Fibroblast of skin of back (primary cell): ENCODE measurements at places on chromosomes 12 and 14.
A peak's percentile ranks its signal among the peaks of the same experiment; 100 is the strongest.

DNA sequence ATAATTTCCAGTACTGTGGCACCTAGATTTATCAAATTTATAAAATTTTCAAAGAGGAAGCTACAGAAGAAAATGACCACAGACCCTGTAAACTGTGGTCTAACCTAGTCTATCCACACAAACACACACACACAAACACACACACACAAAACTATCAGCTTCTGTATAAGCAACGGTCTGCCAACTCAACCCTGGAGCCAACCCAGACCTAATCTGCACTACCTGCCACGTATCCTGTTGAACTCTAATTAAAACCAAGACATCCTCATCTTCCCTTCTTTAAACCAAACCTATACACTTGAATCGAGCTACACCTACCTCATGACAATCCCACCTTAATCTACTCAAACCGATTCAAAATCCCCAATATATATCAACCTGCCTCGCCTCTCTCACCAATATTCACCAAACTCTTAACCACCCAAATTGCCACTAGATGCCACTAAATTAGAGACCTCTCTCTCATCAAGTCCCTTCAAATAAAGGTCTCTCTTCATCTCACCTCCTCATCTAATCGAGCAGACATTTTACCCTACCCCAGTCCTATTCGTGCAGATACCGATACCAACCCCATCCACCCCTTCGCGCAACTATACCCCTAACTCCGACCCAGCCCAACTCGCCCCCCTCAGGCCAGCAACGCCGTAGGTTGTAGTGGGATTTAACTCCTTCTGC, 808 bp downstream of the ACIN1 start:
- no peak for DNase-seq

- DNase-seq, result no peak
Measured at GRCh38 chr14:104700225-104700651, 10.8 kb downstream of the INF2 start.

- DNase-seq, result peak; percentile 39
Measured at GRCh38 chr12:15151161-15152091, 69.8 kb downstream of the RERG start.

- no peak for DNase-seq
Measured at GRCh38 chr14:104113631-104114420, 24.6 kb upstream of the KIF26A start.

GRCh38 chr12:107511292-107511691, 174.3 kb upstream of the PWP1 start:
- no peak for DNase-seq

DNA sequence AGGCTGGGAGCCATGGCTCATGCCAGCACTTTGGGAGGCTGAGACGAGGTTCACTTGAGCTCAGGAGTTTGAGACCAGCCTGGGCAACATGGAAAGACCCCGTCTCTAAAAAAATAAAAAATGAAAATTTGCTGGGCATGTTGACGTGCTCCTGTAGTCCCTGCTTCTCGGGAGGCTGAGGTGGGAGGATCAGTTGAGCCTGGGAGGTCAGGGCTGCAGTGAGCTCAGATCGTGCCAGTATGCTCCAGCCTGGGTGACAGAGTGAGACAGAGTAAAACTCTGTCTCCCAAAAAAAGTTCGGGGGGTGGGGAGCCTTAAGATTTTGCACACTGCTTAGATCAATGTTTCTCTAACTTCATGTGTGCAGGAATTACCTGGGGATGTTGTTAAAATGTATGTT, 30.9 kb downstream of the ATP2A2 start:
- no peak for DNase-seq

GRCh38 chr12:127150028-127150427, 1116.9 kb upstream of the TMEM132C start:
- no peak for DNase-seq

DNA sequence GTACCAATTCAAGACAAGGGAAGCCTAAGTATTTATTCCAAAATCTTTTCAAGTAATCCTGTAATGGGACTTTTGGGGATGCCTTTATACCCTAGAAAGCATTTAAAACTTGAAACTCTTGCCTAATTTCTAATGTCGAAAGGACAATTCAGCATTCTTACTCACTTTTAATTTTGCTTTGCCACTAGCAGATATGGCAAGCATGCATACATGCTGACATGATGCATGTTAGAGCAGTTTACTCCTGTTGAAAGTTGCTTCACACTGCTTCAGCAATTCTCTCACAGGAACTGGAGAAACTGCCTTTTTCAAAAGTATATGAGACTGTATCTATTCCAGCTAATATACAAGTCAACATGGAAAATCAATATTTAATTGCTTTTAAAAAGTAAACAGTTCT, 79.9 kb downstream of the TAOK3 start:
- no peak for DNase-seq

DNA sequence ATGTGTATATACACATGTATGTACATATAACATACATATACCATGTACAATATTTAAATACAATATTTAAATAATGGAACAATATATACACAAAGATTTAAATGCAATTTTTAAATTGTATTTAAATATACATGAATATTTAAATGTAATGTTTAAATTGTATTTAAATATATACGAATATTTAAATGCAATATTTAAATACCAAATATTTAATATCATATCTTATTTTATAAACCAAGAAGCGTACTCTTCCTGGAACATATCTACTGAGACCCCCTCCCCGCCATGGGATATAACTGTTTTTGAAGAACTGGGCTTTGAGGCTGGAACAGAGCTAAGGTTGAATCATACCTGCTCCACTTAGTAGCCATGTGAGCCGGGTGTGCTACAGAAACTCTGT, 29.8 kb upstream of the RIMBP2 start:
- DNase-seq, result no peak

DNA sequence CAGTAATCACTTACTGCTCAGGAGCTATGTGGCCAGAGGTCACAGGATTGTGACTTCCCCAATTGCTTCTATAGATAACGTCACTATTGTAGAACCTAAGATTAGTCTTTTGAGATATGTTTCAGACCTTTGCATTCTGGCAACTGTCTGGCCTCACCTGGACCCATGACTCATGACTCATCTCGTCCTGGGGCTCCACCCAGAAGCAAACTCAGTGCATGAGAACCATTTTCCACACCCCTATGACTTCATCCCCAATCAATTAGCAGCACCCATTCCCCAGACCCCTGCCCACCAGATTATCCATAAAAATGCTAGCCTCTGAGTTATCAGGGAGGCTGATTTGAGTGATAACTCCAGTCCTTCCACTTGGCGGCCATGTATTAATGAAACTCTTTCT, 186.9 kb downstream of the EMP1 start:
- DNase-seq, result no peak

- DNase-seq, result no peak
Measured at GRCh38 chr12:40834321-40834720, 142.1 kb downstream of the CNTN1 start.

- no peak for DNase-seq
Measured at GRCh38 chr12:1916371-1917171, 1.9 kb downstream of the CACNA2D4 start.

DNA sequence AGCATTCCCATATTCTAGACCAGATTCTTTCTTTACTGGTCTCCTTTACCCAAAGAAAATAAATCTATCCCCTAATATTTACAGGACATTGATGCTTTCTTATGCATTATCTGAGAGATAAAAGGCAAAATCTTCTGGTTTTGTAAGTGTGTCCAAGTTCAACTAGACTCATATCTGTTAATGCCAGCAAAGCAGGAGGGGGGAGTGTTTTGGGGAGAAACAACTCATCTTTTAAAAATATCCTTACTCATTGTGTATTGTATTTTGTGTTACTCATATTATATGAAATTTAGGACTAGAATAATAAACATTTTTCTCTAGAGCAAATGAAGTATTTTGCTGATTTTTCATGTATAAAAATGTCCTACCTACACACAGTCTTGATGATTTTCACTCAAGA, 54.8 kb downstream of the SAMD4A start:
- DNase-seq, result peak; percentile 68

DNA sequence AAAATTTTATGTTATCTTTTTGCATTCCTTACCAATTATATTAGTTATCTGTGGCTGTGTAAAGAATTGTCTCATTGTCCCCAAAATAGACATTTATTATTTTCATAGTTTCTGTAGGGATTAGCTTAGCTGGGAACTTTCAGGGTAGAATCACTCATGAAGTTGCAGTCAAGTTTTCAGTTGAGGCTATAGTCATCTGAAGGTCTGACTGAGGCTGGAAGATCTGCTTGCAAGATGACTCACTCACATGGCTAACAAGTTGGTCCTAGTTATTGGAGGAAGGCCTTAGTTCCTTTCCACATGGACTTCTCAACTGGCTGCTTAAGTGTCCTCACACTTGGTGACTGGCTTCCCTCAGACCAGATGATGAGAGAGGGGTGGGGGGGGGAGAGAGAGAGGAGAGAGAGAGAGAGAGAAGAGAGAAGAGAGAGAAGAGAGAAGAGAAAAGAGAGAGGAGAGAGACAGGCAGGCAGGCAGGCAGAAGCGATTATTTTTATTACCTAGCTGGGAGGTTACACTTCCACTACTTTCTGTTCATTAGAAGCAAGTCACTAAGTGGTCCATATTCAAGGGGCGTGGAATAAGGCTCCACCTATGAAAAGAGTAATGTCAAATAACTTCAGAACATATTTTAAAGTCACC, 6.4 kb downstream of the AP5M1 start:
- DNase-seq, result peak; percentile 80

- DNase-seq, result peak; percentile 62
Measured at GRCh38 chr14:69036757-69037506, 57.8 kb upstream of the ACTN1 start.

DNA sequence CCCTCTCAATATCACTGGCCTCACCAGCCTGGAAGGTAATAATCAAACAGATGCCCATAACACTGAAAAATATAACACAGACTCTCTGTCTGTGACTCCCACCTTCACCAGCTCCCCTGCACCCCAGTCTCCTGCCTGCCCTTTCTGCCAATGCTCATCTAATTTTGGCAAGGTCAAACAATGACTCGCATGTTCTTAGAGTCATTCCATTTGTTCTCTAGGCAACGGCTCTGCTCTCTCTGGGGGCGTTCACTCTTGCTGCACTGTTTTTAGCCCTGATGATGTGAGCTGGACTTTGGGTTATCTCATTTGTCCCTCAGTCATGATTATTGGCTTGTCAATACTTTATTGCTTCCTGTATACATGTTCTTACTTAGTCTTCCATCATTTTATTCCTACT, 691.8 kb downstream of the FLRT2 start:
- peak; percentile 21 for DNase-seq

- DNase-seq, result no peak
Measured at GRCh38 chr12:29547864-29548263, 50.4 kb upstream of the OVCH1 start.

GRCh38 chr14:99129211-99129696, 142.7 kb downstream of the BCL11B start:
- DNase-seq, result no peak

DNA sequence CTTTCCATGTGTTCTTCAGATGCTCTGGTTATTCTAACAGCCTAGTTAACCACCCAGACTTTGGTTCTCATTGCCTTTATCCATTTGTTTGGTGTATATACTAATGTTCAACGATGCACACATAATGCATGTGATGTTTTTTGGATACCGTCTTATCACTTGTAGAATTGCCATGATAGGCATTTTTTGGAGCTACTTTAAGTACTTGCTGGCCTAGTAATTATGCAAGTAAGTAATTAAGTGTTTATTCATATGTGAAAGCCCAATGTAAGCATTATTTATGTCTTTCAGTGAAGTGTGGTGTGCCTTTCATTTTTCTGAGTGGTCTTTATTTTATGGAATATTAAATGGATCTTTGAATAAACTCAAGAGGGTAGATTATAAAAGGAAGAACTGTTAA, 14.2 kb downstream of the RAP1B start:
- no peak for DNase-seq

DNA sequence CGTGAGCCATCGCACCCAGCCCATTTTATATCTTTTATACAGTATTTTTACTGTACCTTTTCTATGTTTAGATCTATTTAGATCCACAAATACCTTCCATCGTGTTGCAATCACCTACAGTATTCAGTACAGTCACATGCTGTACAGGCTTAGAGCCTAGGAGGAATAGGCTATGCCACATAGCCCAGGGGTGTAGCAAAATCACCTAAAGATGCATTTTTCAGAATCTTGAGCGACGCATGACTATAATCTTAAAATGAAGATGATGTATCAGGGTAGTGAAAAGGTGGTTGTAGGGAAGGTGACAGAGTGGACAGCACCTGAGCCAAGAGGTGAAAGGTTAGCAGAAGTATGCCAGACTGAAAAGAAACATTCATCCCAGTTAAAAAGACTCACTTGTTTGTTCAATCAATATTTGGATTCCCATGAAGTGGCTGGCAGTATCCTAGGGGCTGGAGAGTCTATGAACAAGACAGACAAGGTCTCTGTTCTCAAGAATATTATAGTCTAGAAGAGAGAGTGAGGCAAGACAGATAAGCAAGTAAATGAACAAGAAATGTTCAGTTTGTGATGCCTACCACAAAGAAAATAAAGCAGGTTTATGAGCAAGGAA, 3.6 kb downstream of the SPRING1 start:
- DNase-seq, result no peak

- DNase-seq, result no peak
Measured at GRCh38 chr14:101200008-101200649, 296.6 kb upstream of the RTL1 start.

DNA sequence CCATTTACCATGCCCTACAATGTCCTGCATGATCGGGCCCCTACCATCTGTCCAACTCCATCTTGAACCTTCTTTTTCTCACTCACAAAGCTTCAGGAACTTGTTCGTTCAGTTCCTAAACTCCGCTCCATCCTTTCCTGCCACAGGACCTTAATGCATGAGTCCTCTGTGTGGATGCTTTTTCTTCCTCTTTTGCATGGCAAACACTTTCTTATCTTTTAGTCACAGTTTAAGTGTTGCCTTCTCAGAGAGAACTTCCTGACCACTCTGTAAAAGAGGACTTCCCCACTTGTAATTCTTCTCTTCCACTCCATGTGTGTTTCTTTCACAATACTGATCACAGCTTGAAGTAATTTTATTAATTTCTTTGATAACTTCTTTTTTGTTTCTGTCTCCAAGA, 54.4 kb upstream of the ETV6 start:
- DNase-seq, result no peak

- no peak for DNase-seq
Measured at GRCh38 chr12:88181881-88182280, 39.8 kb downstream of the TMTC3 start.

- DNase-seq, result no peak
Measured at GRCh38 chr12:70031046-70031445, 206.0 kb downstream of the MYRFL start.

DNA sequence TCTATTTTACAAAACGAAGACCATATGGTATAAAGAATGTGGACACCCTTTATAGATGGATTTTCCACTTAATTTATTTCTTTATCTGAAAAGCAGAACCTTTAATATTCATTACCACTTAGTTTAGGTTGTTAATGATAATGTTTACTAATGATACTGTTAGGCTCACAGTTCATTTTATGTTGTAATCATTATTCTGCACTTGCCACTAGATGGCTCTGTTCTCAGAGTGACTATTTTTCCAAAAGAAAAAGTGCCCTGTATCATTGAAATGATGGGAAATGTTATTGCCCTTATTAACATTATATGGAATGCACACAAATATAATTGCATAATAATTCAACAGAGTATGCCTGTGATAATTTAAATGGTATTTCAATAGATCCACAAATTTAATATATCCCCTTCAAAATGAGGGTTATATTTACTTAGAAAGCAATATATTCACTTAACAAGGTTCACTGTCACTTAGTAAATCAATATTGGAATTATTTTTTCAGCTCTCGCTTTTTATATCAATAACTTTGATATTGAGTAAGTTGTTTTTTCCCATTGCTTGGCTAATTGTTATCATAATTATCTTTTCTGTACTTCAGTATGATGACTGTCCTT, 95.7 kb downstream of the PDE3A start:
- DNase-seq, result no peak
